ENCODE measurements at places on chromosomes 16 and 17.

DNA sequence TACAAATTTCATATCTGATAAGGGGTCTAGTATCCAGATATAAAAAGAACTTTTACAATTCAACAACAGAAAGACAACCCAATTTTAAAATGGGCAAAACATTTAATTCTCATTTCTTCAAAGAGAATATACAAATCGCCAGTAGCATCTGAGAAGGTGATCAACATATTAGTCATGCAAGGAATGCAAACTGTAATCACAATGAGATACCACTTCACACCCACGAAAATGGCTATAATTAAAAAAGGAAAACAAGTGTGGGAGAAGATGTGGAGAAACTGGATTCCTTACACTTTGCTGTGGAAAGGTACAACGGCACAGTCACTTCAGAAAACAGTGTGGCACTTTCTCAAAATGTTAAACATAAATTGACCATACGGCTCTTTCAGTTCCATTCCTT is 168.2 kb downstream of the VPS53 start:
- no peak for DNase-seq

DNA sequence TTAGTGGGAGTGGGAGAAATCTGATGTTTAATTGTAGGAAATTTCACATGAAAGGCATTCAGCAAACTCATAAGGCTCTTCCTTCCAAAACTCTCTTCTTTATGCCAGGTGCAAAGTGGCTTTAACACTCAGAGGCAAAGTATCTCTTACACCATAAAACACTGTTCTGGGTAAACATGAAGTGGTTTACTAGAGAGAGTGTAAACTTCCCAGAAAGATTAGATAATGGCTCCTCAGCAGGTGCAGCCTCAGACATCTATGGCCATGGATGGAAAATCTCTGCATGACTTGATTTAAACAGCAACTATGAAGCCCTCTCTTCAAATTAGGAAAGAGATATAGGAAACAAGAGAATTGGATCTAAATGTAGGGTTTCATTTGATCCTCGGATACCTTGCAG is 583.1 kb upstream of the SALL1 start:
- no peak for DNase-seq

- DNase-seq: no peak
These were observed 9.8 kb upstream of the BRCA1 start for GRCh38 chr17:43134774-43135453.

DNA sequence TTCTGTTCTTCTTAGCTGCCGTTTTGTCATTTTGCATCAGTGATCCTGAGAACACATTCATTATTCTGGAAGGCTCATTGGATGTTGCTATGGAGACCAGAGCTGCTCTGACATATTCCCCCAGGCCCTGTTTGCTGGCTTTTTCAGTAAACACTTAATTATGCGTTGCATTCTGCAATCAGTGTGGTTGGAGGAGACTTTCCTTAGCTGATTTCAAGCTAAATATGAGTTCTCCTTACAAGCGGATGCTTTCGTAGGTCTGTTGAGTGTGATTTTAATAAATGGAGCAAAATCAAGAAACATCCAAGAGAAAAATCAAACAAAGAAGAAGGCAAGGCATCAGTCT is 38.2 kb upstream of the NUDT7 start:
- no peak for DNase-seq

- DNase-seq: no peak
These were observed 8.6 kb upstream of the CCL2 start for GRCh38 chr17:34246446-34246845.

- peak; percentile 45 for DNase-seq
These were observed 1.3 kb downstream of the KCTD2 start for GRCh38 chr17:75048249-75048878.

DNA sequence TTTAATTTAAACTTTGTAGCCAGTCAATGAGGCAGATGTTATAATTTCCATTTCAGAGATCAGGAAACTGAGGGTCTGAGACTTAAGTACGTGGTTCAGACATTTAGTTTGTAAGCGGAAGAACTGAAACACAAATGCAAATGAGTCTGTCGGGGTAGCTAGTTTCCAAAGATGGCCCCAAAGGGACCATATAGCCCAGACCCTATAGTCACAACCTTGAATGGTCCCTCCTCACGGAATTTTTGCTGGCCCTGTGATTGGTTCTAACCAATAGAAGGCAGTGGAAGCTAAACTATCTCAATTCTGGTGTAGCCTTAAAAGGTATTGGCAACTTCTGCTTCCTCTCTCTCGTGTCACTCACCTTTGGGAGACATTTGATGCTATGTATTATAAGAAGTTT is 7.5 kb upstream of the BCO1 start:
- DNase-seq: no peak

GRCh38 chr16:86319585-86320236 is 190.6 kb upstream of the FOXF1 start:
- no peak for DNase-seq

DNA sequence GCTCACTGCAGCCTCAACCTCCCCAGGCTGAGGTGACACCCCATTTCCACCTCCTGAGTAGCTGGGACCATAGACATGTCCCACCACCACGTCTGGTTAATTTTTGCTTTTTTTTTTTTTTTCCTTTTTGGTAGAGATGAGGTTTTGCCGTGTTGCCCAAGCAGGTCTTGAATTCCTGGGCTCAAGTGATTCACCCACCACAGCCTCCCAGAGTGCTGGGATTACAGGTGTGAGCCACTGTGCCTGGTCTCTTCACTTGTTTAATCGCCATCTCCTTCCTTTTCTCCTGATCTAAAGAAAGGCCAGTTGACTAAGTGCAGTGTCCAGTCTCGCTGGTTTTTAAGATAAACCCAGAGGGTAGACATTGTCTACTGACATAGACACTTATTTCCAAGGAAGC is 152.0 kb downstream of the C16orf95 start:
- no peak for DNase-seq

DNA sequence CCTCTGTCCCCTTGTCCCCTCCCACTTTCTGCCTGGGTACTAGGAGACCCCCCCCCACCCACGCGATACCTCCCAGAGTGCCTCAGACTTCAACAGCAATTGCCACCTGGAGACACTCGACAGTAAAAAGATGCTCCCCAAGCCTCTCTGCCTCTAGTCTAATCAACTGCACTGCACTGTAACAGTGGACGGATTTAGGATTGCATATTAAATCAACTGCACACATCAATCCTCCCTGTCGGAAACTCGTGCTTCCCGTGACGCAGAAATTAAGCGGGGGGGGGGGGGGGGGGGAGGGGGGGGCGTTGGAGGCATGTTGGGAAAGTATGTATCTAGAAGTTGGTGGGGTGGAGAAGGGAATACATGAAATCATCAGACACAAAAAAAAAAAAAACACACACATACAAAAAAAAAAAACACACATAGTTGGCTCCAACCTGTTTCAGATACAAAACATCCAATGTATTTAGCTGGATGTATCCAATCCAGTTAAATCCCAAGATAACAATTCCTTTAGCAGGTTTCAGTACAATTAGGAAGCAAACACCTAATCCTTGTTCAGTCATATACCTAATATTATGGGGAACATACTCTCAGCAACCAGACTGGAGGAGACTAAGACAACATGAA is 29.7 kb downstream of the FAM222B start:
- DNase-seq: no peak

GRCh38 chr17:8479431-8479947 is 43.8 kb downstream of the NDEL1 start:
- DNase-seq: no peak

DNA sequence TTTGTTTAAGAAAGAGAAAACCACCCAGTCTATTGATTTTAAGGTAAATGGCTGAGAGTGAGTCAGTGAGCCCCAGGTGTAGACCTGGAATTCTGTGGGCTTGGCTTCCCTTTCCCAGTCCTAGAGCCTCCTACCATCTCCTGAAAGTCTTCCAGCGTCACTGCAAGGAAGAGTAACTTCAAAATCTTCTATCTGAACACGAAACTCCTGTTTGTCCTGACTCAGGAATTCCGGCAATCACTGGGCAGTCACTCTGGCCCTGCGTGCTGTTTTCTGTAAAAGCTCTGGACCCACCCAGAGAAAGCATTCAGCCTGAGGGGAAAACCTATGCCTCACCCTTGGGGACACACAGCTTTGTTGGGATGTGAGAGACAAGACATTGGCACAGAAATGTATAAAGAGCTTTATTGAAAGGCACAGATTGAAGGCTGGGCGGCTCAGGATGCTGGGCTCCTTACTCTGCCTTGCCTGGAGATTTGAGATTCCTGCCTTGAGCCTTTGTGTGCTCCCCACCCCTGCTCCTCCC is 15.9 kb downstream of the MINK1 start:
- no peak for DNase-seq

DNA sequence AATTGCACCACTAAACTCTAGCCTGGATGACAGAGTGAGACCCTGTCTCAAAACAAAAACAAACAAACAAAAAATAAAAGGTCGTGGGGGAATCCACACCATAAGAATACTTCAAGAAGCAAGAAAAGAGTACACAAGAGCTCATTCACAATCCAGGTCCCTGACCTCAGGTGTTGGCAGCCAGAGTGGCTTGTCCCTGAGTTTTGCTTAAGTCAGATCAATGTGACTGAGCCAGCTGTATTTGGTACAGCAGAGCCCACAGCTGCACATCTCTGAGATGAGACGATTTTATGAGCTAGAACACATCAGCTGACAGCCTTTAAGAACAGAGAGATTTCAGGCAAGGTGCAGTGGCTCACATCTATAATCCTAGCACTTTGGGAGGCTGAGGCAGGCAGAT is 22.4 kb downstream of the CACNG1 start:
- no peak for DNase-seq

DNA sequence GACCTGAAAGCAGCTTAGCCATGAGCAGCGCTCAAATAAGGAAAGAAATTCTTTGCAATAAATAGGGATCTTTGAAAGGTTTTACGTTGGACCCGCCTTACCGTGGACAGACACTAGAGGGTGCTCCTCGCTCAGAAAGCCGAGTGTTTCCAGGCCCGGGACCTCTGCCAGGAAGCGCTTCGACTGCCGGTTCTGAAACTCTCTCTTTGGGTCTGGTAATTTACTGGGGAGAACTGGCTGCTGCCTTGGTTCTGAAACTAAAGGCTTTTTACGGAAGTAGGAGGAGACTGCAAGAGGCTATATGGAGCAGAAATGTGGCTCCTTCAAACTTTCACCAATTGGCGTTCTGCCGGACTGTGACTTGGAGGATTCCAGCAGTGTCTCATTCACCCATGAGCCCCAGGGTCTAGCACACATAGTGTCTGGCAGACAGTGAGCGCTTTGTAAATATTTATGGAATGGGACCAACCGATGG is 45.6 kb upstream of the HOXB9 start:
- peak; percentile 81 for DNase-seq

- DNase-seq: no peak
These were observed 3.8 kb upstream of the ATP2A3 start for GRCh38 chr17:3968015-3968414.

- DNase-seq: no peak
These were observed 5.9 kb downstream of the CLEC19A start for GRCh38 chr16:19291475-19291874.

GRCh38 chr17:35586569-35587073 is 501 bp upstream of the AP2B1 start:
- DNase-seq: no peak

GRCh38 chr17:37305406-37305905 is 70.3 kb upstream of the C17orf78 start:
- no peak for DNase-seq

DNA sequence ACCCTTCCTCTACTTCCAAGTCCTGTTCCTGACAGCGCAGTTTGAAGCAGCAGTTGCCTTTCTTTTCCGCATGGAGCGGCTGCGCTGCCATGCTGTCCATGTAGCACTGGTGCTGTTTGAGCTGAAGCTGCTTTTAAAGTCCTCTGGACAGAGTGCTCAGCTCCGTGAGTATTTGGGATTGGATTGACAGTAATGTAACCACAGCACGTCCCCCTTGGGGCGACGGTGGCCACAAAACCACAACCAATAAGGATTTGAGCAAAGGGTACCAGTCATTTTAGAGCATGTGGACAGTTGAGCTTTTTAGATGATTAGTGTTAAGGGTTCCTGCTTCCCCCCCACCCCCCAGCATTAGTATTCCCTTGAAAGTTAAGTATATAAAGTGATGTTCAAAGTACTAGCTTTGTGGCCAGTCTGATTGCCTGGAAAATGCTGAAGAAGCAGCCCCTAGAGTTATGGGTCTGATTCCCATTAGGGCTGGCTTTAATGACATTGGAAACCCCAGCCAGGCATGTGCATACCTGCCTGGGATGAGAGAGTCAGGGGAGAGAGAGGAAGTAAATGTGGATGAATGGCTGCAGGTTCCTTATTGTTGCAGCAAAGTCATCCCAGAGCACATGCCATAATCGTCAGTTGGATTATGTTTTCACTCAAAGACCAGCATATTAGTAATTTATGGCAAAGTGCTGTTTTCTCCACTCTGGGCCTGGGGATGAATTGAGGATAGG is 31.6 kb upstream of the SLC12A3 start:
- DNase-seq: no peak

DNA sequence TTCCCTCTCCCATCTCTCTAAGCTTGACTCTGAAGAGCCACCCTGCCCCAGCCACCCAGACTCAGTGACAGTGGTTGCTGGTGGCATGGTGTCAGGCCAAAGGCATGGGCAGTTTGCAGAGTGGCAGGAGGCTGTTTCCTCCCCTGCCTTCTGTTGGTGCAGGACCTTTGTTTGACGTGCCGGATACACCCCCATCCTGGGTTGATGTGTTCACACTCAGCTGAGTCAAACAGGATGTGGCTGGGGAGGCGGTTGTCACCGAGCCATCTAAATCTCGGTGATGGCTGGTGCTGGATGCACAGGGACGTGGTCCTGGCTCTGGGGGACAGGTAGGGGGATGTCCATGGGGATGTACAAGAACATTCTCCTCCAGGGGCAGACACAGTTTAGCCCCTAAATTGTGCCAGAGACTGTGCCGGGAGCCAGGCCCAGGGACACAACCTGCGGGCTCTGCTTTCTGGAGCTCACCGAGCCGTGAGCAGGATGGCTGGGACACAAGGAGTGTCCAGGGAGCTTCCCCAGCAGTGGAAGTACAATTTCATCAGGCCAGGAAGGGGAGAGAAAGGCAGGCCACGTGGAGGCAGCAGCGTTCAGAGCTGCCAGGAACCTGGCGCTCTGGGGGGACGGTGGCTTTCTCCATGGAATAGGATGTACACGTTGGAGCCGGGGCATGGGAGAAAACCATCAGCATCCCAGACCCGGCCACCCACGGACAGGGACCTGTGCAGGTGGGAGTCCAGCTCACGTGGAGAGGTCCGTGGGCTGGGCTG is 264.2 kb downstream of the SEC14L1 start:
- no peak for DNase-seq

- DNase-seq: no peak
These were observed 295.7 kb upstream of the TNRC6C start for GRCh38 chr17:77662833-77663232.

DNA sequence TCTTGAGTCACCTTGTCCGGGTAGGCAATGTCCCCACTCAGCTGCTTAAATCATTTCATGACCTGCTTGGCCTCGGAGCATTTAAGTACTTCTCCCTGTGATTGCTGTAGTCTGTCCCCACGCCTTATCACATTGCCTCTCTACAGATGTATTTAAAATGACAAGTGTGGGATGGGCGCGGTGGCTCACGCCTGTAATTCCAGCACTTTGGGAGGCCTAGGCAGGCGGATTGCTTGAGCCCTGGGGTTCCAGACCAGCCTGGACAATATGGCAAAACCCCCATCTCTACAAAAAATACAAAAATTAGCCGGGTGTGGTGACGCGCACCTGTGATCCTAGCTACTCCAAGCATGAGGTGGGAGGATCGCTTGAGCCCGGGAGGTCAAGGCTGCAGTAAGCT is 1.3 kb upstream of the GJC1 start:
- no peak for DNase-seq

- no peak for DNase-seq
These were observed 705.5 kb downstream of the CDH11 start for GRCh38 chr16:64416216-64417005.

GRCh38 chr17:78717431-78717980 is 64.6 kb downstream of the CYTH1 start:
- DNase-seq: no peak

GRCh38 chr17:34598161-34598776 is 18.9 kb downstream of the TMEM132E start:
- no peak for DNase-seq

All from hindlimb muscle (tissue), 1 donor.